ENCODE measurements at places on chromosomes 7 and 10. TPM values are rescaled to one million over a fixed set of nuclear protein-coding genes. Genes with fewer than 3 reads are reported as not detected.

DNA sequence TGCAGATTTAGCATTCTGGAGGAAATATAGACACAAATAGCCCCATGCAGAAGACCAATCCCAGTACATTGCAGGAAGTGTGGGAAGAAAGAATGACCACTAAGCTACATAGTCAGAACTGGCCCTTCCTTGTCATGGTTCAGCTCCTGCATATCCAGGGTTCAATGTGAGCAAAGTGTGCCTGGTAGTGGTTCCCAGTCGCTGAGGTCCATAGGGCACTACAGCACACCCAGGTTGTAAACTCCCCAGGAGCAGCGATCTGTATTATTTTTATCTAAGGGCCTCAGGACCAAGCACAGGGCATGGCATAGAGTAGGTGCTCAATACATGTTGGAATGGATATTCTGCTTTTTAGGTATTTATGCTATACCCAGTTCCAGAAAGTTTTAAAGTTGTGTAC is 114.4 kb downstream of the RTKN2 start:
- H3K4me1 ChIP-seq = peaks cover 2% of the 10 kb centered on the region
- DNase-seq = no peak
- H3K4me3 ChIP-seq = no peak overlapping the region
- peaks cover 3% of the 10 kb centered on the region for H3K36me3 ChIP-seq

DNA sequence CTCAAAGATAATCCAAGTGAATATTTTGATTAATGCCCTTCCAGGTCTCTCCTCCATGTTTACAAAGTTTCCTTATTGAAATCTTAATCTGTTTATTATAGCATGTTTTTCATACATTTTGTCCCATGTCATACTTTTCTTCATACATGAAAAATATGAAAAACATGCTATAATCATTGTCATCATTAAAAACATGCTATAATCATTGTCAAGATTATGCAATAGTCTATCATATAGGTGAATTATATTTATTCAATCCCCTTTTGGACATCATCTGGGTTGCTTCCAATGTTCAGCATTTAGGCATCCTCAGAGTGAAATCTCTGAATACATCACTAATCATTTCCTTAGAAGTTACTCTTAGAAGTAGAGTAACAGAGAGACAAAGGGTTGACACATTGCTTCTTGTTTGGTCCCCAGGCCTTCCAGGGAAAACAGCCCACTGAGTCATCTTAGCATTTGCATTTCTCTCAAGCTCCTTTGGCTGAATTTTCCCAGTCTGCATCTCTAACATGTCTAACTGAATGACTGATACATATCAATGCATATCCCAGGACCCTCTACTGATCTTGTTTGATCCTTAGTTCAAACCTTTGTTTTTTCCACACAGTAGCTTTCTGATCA is 87.0 kb downstream of the SGMS1 start:
- peak overlapping the region; percentile 3 for H3K27ac ChIP-seq
- peaks cover 3% of the 10 kb centered on the region for H3K36me3 ChIP-seq
- H3K4me3 ChIP-seq = no peak overlapping the region
- peaks cover 67% of the 10 kb centered on the region for H3K4me1 ChIP-seq

The MKX gene
- total RNA-seq = 0.53 TPM

DNA sequence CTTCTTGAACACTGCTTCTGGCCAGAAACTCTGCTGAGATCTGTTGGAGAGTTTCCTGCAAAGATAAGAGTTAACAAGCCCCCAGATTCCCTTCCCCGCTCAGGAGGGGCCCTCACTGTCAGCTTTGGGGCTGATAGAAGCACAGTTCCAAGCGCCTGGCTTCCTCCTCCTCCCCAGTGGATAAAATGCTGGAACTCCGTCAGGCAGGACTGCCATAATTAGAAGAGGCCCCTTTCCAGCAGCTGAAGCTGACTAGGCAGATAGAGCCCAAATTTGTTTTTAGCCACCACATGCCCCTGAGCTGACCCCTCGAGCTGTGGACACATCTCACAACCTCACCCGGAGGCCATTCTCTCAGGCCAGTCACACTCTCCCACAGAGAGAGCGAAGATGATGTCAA is 89.4 kb downstream of the TBXAS1 start:
- peaks cover 5% of the 10 kb centered on the region for H3K36me3 ChIP-seq
- H3K27ac ChIP-seq = no peak overlapping the region
- H3K4me3 ChIP-seq = no peak overlapping the region
- no peak for DNase-seq

DNA sequence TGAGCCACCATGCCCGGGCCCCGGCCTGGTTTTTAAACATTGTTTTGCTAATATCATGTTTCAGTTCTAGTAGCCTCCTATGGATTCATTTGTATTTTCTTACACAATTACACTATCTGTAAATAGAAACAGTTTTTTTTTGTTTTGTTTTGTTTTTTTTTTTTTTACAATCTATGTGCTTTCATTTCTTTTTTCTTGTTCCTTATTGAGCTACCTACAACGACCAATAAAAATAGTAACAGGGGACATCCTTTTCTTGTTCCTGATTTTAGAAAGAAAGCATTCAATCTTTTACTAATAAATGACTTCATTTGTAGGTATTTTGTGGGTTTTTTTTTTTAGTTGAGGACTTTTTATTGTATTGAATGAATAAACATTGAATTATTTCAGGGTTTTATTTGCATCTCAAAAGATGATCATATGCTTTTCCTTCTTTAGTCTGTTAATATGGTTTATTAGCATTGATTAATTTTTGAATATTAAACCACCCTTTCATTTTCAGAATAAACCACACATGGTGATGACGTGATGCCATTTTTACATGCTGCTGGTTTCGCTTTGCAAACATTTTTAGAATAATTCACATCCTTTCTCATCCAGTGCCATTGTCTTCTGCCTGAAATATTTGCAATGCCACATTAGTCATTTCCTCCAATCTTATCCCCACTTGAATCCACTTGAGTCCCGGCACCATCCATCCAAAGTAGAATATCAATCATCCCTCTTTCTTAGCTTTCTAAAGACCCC is 18.1 kb upstream of the AKR1E2 start:
- no peaks in the 10 kb centered on the region for H3K4me1 ChIP-seq
- no peak overlapping the region for H3K4me3 ChIP-seq
- peaks cover 8% of the 10 kb centered on the region for H3K27me3 ChIP-seq
- H3K36me3 ChIP-seq = no peaks in the 10 kb centered on the region

DNA sequence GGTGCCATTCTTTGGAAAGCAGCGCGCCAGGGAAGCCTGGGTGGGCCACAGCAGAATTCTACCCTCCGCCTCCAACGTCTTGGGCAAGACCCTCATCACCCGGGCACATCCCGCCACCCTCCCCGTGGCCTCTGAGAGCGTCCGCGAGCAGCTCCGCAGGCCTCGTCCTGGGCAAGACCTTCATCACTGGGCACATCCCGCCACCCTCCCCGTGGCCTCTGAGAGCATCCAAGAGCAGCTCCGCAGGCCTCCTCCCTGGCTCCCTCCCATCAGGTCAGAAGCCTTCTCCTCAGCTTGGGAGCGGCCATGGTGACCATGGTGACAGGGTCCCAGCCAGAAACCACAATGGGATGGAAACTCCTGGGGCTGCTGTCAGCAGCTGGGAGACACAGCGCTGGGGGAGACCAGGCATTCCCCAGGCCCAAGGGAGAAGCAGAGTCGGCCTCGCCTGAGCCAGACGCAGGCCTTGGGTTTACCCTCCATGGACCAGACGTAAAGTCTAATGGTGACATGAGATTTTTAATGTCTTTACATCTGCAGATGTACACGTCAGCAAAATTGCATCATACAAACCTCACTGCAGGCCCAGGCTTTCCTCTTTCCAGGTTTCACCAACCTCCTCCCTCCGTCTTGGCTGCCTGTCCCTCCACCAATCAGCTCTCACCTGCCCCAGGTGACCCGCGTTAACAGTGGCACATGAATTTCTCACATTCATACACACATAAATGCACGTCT is 55.1 kb upstream of the PPP2R2D start:
- H3K4me1 ChIP-seq = no peaks in the 10 kb centered on the region
- no peaks in the 10 kb centered on the region for H3K27me3 ChIP-seq
- no peak overlapping the region for H3K4me3 ChIP-seq
- no peaks in the 10 kb centered on the region for H3K36me3 ChIP-seq
- no peak for DNase-seq
